ENCODE measurements at places on chromosomes 3 and 15. TPM values are rescaled to one million over a fixed set of nuclear protein-coding genes. Genes with fewer than 3 reads are reported as not detected.

- no peaks in the 10 kb centered on the region for H3K4me1 ChIP-seq
- no peak overlapping the region for H3K27ac ChIP-seq
- no peaks in the 10 kb centered on the region for H3K27me3 ChIP-seq
- no peak for DNase-seq
- H3K36me3 ChIP-seq, result no peaks in the 10 kb centered on the region
- H3K4me3 ChIP-seq, result no peak overlapping the region
Measured at GRCh38 chr3:39124876-39125840, 17.7 kb downstream of the TTC21A start.

DNA sequence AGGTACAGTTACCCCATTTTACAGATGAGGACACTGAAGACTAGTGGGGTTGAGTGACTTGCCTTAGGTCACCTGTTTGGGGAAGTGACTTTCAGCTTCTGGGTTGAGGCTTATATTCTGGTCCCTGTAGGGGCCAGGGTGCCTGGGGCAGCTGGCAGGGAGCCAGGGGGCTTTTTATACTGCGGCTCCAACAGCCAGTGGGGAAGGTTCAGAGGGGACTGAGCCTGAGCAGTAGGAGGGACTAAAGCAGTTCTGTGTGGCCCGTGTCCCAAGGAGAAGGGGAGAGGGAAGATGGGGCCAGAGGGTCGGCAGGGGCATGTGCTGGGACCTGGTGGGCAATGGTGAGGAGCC lies 37.7 kb downstream of the SLC6A6 start:
- peak overlapping the region; percentile 14 for H3K27ac ChIP-seq
- H3K4me1 ChIP-seq, result peaks cover 52% of the 10 kb centered on the region
- no peaks in the 10 kb centered on the region for H3K27me3 ChIP-seq
- H3K36me3 ChIP-seq, result peaks cover 9% of the 10 kb centered on the region
- no peak for DNase-seq

DNA sequence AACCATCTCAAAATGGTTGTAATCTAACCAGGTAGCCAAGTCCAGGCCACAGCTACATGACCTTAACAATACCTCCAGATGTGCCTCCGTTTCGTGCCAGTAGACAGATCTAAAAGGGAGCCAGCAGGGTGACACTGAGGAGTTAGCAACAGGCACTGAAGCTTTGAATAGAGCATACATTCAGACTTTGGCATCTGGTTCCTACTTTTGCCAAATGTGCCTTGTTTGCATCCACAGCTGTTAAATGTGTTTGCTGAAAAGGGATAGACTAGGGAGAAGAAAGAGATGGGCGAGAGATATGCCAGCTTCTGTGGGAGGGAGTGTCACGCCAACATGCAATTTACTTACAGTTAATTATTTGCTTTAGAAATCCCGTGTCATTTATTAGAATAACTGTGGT lies 1433.9 kb upstream of the CADM2 start:
- H3K27ac ChIP-seq, result no peak overlapping the region
- no peak for DNase-seq
- H3K4me3 ChIP-seq, result no peak overlapping the region
- no peaks in the 10 kb centered on the region for H3K27me3 ChIP-seq
- no peaks in the 10 kb centered on the region for H3K4me1 ChIP-seq

- no peak overlapping the region for H3K27ac ChIP-seq
- DNase-seq, result no peak
- H3K27me3 ChIP-seq, result no peaks in the 10 kb centered on the region
- H3K4me3 ChIP-seq, result no peak overlapping the region
- H3K36me3 ChIP-seq, result no peaks in the 10 kb centered on the region
- peaks cover 8% of the 10 kb centered on the region for H3K4me1 ChIP-seq
Measured at GRCh38 chr3:193317682-193318300, 60.8 kb downstream of the ATP13A5 start.

DNA sequence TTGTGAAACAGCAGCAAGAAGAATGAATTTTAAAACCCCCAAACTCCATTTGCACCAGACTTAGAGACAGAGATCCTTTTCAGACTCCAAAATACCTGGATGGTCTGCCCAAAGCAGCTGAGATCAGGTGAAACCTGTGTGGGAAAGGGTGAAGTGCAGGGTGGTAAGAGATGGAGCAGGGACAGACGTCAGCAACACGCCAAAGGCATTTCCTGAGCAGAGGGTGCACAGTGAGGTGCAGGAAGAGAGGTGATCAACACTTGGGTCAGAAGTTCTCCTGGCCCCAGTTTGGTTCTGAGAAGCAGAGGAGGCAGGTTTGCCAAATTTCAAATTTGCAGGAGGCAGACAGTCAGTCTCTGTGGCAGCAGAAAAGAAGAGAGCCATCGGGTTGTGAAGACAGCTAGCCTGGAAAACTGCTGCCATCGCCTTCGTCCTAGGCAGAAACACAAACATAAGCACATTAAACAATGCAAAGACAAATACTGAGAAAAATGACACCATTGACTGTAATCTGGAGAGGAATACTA lies 9.8 kb downstream of the CCR4 start:
- no peaks in the 10 kb centered on the region for H3K36me3 ChIP-seq
- no peak for DNase-seq
- H3K27me3 ChIP-seq, result no peaks in the 10 kb centered on the region
- H3K4me1 ChIP-seq, result no peaks in the 10 kb centered on the region
- H3K27ac ChIP-seq, result no peak overlapping the region

The SECISBP2L gene
- total RNA-seq, result 25.0 TPM

Measured in gastrocnemius medialis (tissue), 4 donors.